ENCODE measurements at places on chromosomes 16 and 17.

DNA sequence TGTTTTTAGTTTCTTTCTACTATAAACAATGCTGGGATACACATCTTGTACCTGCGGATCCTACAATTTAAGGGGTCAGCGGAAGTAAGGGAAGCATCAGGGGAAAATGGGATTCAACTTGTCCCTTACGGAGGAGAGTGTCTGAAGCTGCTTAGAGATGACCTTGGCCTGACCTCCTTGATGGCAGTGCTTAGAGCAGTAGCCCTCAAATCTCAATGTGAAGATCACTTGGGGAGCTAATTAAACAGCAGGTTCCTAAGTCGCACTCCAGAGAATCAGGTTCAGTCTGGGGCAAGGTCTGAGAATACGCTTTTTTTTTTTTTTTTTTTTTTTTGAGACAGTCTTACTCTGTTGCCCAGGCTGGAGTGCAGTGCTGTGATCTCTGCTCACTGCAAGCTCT lies 9.6 kb upstream of the METTL16 start:
- no peak for DNase-seq

DNA sequence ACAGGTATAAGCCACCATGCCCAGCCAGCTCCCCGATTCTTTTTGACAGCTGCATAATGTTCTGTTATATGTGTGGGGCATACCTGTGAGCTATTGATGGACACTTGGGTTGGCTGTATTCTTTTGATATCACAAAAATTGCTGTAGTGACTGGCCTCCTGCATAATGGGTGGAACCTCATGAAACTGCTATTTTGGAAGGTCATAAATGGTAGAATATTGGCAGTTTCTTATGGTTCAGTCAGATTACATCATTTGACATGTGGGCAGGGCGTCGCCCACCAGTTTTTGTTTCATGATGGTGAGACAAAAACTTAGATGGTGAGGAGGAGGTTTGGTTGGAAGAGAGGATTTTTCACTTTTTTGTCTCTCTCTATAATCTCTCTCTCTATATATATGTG lies 26.7 kb upstream of the POLR3E start:
- DNase-seq: no peak

DNA sequence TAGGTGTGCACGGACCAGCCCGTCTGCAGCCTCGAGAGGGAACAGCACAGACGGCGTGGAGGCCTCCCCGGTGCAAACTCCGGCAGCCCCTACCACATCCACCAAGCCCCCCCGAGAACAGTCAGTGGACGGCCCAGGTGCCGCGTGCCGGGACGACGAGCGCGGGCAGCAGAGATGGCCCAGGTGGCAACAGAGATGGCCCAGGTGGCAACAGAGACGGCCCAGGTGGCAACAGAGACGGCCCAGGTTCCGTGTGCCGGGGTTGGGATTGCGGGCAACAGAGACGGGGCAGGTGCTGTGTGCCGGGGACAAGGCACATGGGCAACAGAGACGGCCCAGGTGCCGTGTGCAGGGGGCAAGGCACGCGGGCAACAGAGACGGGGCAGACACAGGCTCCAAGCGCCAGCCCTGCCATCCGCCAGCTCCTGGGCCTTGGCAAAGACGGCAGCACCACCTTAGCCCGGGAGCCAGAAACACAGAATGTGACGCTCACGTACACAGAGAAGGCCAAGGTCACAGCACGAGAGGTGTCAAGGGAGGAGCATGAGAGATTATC lies 31.1 kb downstream of the RPH3AL start:
- DNase-seq: no peak

GRCh38 chr16:4433914-4434787 lies 8.5 kb downstream of the DNAJA3 start:
- DNase-seq: no peak

DNA sequence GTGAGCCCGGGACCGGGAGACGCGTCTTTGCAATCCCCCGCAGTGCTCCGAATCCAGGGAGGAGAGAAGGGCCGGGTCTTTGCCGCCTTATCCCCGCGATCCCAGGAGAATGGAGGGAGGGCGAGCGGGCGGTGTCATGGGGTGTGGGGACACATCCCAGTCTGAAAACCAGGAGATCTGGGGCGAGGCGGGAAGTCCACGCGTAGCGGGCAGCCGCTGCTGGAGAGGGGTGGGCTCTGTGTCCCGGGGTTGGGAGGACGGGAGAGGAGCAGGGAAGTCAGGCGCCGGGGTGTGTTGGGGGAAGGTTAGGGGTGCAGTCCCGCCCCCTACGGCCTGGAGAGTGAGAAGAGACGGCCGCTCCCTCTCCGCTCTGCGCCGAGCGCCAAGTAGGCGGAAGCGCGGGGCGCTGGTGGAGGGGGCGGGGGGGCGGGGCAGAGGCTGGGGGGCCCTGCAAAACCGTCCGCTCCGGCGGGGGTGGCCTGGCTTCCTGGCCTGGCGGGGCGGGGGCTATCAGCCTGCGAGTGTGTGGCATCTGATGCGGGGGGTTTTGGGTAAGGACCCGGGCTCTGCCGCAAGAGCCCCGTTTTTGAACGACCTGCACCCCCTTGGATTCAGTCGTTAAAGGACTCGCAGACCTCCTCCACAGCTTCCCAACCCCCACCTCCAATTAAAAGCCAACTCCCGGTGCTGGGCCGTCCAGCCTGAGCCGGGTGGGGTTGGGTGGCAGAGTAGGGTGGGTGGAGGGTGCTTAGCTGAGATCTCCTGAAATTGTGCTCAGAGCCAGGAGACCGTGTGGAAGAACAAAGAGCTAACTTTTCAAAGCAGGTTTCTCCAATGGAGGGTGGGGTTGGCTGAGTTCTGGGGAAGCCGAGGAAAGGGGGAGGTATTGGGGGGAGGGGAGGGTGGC lies 654 bp downstream of the LASP1 start:
- peak; percentile 67 for DNase-seq

DNA sequence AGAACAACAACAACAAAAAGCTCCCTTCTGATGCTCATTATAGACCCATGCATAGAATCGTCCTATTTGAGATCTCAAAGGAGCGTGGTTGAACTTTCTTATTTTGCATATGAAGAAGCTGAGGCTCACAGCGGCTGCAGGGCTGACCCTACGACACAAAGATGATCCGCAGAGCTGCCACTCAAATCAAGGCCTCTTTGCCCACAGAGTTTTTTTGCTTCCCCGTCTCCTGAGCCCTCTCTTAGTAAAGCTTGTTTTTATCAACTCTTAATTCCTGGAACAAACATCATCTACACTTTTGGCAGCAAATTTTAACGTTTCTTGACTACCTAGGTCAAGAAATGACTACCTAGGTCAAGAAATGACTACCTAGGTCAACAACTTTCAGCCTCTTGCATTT lies 73.7 kb downstream of the C16orf95 start:
- no peak for DNase-seq

- DNase-seq: peak; percentile 54
These were observed 14.8 kb upstream of the MARVELD3 start for GRCh38 chr16:71610936-71611871.

- DNase-seq: no peak
These were observed 10.4 kb downstream of the RPUSD1 start for GRCh38 chr16:777826-778225.

DNA sequence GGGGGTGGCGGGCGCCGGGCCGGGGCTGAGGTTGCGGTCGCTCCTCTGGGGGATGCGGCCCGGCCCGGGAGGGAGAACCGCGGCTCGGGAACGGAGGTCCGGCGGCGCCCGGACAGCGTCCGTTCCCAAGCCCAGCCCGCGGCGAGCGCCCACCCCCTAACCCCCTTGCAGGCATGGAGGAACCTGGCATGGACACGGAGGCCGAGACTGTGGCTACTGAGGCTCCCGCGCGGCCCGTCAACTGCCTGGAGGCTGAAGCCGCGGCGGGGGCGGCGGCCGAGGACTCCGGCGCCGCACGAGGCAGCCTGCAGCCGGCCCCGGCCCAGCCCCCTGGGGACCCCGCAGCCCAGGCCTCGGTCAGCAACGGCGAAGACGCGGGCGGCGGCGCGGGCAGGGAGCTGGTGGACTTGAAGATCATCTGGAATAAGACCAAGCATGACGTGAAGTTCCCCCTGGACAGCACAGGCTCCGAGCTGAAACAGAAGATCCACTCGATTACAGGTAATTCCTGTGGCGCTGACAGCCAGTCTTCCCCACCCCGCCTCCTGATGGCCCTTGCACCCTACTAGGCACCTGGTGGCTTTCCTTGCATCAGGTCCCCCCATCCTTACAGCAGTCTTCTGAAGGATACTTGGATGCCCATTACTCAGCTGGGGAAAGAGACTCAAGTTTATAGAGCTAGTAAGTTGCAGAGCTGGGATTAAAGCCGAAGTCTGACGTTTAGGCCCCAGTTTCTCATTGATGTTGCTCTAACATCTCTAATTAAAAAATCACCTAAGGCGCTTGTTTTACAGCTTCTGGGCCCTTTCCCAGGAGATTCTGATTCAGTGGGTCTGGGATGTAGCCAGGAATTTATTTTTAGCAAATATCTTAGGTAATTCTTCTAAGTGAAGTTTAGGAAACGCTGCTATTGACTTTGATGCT lies 514 bp downstream of the UBFD1 start:
- peak; percentile 17 for DNase-seq

GRCh38 chr17:40358323-40359038 lies 6.1 kb downstream of the GJD3 start:
- DNase-seq: peak; percentile 78

GRCh38 chr17:1697681-1698080 lies 12.5 kb downstream of the TLCD2 start:
- no peak for DNase-seq

GRCh38 chr16:84354306-84354705 lies 14.0 kb upstream of the ATP2C2 start:
- DNase-seq: no peak

GRCh38 chr17:43155666-43156065 lies 15.3 kb upstream of the NBR1 start:
- no peak for DNase-seq

- no peak for DNase-seq
These were observed 831.0 kb upstream of the EEF2KMT start for GRCh38 chr16:5928476-5929065.

GRCh38 chr16:72991211-72991610 lies 56.7 kb downstream of the ZFHX3 start:
- peak; percentile 34 for DNase-seq

- no peak for DNase-seq
These were observed 40.6 kb downstream of the STAT3 start for GRCh38 chr17:42347606-42348005.

GRCh38 chr17:41792845-41793783 lies 6.6 kb upstream of the JUP start:
- no peak for DNase-seq

GRCh38 chr17:81583589-81584342 lies 31.6 kb upstream of the FAAP100 start:
- no peak for DNase-seq

DNA sequence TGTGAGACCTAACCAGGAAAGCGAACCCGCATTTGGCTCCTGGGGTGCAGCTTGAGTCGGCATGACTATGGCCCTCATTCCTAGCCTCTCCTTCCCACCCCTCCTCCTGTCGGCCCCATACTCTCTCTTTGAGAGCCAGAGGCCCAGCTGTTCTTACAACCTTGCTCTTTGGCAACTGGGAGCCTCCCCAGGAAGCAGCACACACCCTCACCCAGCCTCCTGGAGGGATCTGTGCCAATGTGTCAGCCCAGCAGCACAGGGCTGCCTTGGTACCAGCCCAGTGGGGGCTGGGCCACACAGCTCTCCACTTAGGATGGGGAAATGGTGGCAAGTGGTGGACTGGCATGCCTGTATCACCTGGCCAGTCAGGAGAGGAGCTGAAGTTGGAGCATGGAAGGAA lies 70.3 kb upstream of the LGALS9 start:
- DNase-seq: no peak

DNA sequence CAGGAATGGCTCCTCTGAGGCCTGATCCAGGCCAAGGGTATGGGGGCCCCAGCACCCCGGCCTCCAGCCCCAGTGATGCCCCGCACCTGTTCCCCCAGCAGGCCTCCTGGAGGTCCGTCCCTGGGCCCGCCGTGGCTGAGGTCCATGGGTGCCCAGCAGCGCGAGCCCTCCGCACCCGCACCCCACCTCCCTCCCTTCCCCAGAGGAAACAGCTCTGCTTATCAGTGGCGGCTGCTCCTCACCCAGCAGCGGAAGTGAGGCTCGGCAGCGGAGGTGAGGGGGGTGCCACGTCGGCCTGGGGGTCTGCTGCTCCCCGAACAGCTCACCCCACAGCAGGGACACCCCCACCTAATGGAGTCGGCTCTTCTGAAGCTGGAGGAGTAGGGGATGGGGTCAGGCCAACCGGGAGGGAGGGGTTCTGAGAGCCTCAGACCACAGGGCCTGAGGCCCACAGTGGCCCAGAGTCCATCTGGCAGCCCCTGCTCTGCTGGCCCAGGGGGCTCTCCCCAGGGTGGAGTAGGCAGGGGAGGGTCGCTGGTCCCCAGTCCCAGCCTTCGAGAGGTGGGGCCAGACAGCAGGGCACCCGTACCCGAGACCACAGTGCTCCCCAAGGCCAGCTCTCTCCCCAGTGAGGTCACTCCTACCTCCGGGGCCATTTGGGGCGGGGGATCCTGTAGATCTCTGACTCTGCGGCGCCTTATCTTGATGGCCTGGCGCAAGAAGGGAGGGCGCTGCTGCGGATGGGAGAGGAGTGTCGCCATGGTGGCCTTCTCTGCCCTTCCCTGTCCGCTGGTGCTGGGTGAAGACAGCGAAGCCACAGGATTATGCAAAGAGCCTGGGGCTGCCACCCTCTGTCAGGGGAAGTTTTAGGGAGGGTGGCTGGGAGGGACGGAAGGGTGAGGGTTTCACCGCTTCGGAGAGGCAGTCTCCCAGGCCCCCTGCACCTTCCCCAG lies at the start of gene UNC13D:
TSS of gene UNC13D (minus strand) at position 828 of the 953 bp plus-strand sequence. CDS start at position 761, 67 bp downstream.
- no peak for DNase-seq

DNA sequence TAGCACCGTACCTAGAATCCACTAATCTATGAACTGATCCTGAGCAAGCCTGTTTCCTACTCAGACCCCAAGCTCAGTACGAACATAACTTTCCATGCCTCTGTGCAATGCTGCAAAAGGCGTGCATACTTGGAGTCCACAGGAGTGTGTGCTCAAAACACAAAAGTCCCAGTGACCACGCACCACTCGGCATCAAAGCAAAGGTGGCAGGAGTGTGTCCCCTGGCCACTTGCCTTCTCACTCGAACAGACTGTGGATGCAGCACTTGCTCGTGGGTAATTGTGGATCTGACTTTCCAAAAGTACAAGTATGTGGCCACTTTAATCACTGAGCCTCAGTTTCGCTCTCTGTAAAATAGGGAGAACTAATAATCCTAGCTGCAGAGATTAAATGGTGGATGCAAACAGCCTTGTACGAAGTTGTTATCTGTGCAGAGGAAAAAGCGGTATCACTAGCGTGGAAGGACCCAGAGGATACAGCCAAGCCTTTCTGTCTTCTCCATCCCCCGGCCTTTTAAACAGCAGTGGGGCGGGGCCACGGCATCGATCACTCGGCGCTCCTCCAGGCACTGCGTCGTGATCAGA lies 311 bp upstream of the KDM8 start:
- DNase-seq: peak; percentile 93

GRCh38 chr16:2751577-2752034 lies 832 bp upstream of the SRRM2 start:
- DNase-seq: no peak

DNA sequence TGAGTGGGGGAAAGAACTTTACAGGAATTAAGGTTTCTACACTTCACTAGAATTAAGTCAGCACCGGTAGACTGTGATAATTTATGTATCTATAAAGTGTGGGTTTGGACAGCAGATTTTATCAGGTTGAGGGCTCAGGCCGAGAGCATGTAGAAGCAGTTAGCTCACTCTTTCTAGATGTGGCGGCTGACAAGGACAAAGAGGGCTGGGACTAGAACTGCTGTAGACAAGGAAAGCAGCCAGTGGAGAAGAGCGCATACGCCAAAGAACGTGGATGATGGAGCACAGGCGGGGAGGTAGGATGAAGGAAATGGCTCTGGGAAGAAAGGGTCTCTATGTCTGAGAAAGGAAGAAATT lies 504 bp upstream of the GOSR1 start:
- no peak for DNase-seq
